NCI-H146 (cell line): ENCODE measurements at places on chromosomes 13 and 19.

- DNase-seq, result no peak
These were observed 2.2 kb upstream of the IRS2 start for GRCh38 chr13:109788372-109789111.

GRCh38 chr13:21450936-21451335 is 8.2 kb downstream of the ZDHHC20 start:
- no peak for DNase-seq

DNA sequence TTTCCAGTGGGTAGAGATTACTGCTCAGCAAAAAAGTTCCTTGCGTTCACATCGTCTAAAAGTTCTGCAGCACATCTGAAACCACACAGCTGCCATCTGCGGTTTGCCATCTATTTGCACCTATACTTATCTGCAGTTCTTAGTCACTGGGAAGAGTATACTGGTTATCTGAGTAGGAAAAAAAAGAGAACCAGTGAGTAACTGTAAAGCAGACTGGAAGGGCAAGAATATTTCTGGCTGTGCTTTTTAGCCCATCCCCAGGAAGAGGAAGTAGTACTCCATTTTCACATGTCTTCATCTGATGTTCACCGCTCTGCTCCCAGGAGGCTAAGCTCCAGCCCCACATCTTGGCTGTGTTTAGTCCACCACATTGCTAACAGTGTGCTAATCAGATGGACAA is 35.6 kb downstream of the EFNB2 start:
- DNase-seq, result no peak

DNA sequence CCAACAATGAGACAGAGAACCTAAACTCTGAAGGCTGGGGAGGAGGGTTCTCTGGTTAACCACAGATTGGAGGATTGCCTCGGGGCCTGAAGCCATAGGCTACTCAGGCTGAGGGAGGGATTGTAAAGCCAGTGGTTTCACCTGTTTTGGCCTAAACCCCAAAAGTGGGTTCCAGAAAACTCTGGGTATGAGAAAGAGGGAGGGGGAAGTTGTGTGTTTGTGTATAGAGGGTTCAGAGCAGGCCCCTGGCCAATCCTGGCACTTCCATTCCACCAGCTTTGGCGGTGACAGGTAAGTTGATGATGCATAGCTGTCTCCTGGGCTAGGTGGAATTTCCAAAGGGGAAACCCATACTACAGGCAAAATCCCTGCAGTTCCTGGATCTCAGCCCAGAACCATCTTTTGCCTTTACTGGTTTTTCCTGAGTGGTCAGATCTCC is 13.5 kb upstream of the CCDC97 start:
- no peak for DNase-seq

- no peak for DNase-seq
These were observed 31.0 kb upstream of the SLC1A6 start for GRCh38 chr19:15010501-15011300.

GRCh38 chr13:35475960-35476943 is at the start of gene MAB21L1:
Gene MAB21L1 (minus strand): TSS chr13:35476689. CDS start chr13:35476138, 551 bp downstream.
- no peak for DNase-seq

- DNase-seq, result no peak
These were observed 4.0 kb downstream of the EBI3 start for GRCh38 chr19:4233282-4233853.

DNA sequence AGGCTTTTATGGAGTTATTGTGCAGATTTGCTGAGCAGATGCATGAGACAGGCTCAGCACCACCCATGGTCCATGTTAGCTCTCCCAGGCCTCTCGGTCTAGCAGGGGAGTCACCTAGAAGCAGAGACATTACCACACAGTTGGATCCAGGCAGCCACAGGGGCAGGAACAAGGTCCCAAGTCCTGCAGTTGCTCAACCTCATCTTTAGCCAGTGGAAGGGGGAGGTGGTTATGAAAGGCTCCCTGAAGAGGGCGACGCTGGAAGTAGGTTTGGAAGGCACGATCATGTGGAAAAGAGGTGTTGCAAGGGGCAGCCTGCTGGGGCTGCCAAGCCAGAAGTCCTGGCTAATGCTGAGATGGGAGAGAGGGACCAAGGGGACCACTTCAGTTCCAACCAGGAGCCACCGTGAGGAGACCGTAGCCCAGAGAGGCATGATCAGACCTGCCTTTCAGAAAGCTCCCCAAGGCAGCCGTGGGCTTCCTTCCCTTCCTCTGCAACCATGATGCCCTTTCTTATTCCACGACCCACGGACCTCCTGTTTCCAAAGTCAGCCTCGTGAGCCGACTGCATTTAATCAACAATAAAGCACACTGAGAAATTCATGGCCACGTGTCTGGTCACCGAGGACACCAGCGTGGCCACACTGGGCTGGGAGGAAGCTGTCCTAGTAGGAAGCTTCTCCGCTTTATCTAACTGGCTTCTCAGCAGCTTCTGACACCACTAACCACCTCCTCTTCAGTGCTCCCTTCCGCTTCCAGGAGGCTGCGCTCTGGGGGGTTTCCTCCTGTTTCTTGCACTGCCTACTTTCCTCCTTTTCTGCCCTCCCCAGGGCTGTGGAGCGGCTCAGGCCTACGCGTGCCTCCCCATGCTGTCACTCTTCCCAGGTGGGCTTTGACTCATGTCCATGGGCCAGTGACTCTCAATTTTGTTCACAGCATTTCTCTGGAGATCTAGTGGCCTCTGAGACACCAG is 2.6 kb downstream of the AP1M1 start:
- DNase-seq, result no peak

GRCh38 chr13:71609271-71609670 is 257.7 kb downstream of the DACH1 start:
- DNase-seq, result no peak

GRCh38 chr19:29966588-29967249 is 24.7 kb downstream of the URI1 start:
- DNase-seq, result no peak

DNA sequence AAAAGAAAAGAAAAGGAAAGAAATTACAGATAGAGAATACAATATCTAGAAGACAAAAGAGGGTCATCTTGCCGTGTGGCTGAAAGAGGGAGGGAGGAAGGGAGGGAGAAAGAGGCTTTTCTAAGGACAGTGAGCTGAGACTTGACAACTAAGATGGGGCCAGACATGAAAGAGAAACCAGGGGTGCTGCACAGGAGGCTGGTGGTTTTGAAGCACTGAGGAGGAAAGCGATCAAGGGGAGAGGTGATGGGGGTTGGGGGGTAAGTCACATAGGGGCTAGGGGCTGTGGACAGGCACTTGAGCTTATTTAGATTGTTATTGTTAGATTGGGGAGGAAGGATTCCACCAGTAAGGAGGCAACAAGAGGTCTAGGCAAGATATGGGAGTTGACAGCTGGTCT is 17.3 kb downstream of the PNPLA6 start:
- no peak for DNase-seq

GRCh38 chr19:55552620-55553019 is 7.3 kb upstream of the SBK3 start:
- DNase-seq, result no peak

- DNase-seq, result no peak
These were observed 17.8 kb downstream of the ARID3A start for GRCh38 chr19:943551-944170.

GRCh38 chr13:109955598-109955997 is 169.2 kb upstream of the IRS2 start:
- DNase-seq, result no peak

DNA sequence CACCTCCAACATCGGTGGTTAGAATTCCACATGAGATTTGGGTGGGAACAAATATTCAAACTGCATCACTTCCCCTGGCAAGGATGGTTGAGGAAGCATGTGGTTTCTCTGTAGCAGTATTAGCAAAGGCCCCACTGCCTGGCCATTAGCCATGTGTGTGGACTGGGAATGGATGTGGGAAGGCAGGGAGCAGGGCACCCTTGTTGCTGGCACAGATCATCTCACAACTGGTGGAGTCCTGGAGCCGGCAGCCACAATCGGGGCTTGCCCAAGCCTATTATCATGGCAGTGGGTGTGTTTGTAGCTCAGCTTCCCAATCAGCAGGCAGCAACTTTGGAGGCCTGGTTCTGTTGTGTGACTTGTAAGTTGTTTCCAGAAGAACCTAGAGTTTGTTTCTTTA is 391.9 kb downstream of the DLEU7 start:
- no peak for DNase-seq

GRCh38 chr13:36915106-36915505 is 4.9 kb downstream of the SMAD9 start:
- DNase-seq, result peak; percentile 4

DNA sequence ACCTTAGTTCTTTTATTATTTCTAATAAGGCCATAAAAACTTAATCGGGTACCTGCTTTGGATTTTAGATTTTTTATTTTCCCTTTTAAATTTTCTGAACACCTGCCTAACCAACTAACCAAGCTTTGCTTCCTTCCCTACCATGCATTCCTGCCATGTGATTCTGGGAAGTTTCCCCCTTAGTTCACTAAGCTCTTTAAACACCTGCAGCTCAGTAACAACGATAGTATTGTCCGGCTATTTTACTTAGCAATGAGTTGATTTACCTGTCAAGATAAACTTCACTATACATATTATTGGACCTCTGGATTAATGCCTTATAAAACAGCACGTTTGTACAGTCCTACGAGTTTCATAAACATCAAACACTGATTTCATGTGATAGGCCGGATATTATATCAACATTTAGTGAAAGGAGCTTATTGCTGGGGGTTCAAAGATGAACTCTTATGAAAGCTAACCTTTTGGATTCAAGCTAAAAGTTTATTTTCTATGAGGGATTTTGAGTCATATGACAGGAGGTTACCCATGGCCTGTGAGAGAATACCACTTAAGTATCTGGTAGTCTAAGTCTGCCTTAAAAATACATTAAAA is 81.0 kb upstream of the STARD13 start:
- no peak for DNase-seq

- no peak for DNase-seq
These were observed 3.7 kb upstream of the SMIM17 start for GRCh38 chr19:56639217-56639616.

DNA sequence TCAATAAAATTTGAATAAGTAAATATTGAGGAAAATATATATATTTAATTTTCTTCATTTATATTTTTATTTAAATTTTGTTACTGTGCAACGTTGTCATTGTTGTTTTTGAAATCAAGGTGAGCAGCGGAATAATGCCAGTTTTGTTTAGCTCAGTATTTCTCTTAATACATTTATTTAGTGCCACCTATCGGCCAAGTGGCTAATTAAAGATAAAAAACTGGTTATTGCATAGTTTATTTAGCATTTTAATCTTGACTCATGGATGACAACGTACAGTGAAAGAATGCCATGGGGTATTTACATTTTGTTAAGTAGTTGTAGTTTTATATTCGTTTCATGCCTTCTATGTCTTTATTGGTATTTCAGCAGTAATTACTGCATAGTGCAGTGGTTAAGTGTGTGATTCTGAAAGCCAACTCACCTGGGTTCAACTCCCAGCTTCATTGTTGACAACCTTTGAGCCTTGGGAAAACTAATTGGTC is 265.9 kb downstream of the MYO16 start:
- DNase-seq, result peak; percentile 44

- DNase-seq, result no peak
These were observed 59.6 kb downstream of the RBM26 start for GRCh38 chr13:79346300-79346914.

GRCh38 chr13:49938921-49939320 is 2.8 kb upstream of the SPRYD7 start:
- DNase-seq, result no peak

- peak; percentile 84 for DNase-seq
These were observed 1.0 kb downstream of the HMGB1 start for GRCh38 chr13:30464496-30465342.

DNA sequence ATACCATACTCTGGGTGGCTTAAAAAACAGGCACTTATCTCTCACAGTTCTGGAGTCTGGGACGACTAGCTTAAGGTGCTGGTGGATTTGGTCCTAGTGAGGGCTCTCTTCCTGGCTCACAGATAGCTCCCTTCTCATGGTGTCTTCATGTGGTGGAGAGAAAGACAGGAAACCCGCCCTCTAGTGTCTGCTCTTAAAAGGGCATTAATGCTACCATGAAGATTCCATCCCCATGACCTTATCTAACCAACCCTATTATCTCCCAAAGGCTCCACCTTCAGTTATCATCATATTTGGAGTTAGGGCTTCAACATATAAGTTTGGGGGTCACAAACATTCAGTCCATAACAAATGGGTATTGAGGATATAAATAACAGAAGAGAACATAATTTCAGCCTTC is 139.4 kb downstream of the HS6ST3 start:
- DNase-seq, result peak; percentile 38

DNA sequence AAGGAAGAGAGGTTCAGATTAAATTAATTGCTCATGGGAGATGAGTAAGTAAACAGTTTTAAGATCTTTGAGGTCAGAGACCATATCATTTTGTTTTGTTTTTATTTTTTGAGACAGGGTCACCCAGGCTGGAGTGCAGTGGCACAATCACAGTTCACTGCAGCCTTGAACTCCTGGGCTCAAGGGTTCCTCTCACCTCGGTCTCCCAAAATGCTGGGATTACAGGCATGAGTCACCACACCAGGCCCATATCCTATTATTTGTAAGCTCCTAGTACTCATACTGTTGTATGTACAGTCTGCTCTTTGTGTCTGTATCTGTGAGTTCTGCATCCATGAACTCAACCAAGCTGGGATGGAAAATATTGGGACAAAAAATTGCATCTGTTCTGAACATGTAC is 6.0 kb upstream of the RASL11A start:
- no peak for DNase-seq

DNA sequence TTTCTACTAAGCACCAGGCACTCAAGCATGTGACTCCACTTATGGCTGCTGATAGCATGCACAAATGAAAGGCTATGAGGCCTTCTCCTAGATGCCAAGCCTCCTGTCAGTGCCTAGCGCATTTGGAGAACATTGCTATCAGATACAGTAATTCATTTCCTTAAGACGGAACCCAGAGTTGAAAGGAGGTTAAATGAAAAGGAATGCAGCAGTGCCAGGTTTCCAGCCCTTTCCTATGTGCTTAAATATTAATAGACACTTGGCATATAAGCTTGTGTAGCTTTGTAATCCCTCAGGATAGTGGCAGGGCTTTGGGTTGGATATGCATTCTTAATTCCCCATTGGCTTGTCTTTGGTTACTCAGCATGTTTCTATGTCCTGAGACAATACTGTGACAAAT is 140.1 kb upstream of the FRY start:
- DNase-seq, result no peak

GRCh38 chr19:6125571-6125989 is 9.9 kb upstream of the ACSBG2 start:
- DNase-seq, result peak; percentile 69

GRCh38 chr13:36549126-36549702 is 116.9 kb downstream of the CCNA1 start:
- DNase-seq, result no peak

DNA sequence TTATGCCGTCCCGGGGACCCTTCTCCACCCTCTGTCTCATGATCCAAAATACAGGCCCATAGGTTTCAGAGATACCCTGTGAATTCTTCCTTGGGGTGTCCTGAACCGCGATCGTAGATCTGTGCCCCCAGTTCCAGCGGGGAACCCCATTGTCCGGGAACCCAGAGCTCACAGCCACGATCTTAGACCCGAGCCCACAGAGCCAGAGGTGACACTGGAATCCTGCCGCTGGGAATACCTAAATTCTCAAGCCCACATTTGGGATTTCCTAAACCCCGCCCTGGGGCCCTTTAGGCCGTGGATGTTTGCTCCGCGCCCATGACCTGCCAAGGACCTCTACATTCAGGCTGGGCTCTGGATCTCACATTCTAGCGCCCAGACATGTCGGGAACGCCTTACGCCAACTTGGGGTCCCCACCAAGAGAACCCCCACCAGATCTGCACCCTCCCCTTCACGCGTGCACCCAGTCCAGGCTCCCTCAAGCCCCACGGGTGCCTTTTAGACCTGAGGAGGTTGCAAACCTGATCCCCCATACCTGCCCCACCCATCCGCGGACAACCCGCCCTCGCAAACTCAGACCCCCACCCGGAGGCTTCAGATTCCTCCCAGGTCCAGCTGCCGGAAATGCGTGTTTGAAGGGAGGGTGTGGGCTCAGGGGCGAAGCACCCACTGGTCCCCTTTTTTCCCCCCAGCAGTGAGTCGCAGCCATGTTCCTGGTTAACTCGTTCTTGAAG is 605 bp downstream of the CAPNS1 start:
- DNase-seq, result peak; percentile 93
